Lower leg skin (tissue), 4 donors: ENCODE measurements at places on chromosomes 2 and 18. TPM values are rescaled to one million over a fixed set of nuclear protein-coding genes. Genes with fewer than 3 reads are reported as not detected.

The HRH4 gene
- total RNA-seq = not detected

The SERPINB13 gene
- total RNA-seq = 15.2 TPM

DNA sequence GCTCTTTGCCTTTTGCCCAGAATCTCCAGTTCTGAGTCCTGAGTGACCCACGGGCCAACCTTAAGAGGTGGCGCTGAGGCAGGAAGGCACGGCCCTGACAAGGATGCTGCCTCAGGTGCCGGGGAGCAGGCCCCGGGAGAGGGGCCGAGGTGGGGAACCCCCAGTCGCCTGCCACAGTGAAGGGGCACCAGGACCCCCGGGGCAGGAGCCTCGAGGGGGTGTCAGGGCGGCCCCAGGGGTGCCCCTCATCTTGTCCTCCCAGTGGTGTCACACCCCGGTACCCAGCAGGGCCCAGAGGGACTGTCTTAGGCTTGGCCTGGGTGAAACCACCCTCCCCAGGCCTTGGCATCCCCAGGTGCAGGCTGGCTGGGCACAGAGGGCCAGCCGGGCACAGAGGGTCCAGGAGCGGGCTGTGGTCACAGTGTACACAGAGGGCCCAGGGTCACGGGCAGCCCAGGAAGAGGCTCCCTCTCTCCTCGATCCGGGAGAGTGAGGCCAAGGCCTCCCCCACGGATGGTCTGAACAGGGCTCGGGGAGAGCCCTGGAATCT is 1.0 kb downstream of the PDCD1 start:
- DNase-seq = no peak

GRCh38 chr2:147345246-147345645 is 499.6 kb upstream of the ACVR2A start:
- DNase-seq = no peak

The RAB10 gene
- 225 TPM for total RNA-seq
